T-helper 1 cell (primary cell): ENCODE measurements at places on chromosomes 2 and 18.

GRCh38 chr18:1149709-1150108 is 245.0 kb downstream of the ADCYAP1 start:
- DNase-seq = no peak

GRCh38 chr2:95292623-95293260 is 4.4 kb upstream of the KCNIP3 start:
- no peak for DNase-seq

DNA sequence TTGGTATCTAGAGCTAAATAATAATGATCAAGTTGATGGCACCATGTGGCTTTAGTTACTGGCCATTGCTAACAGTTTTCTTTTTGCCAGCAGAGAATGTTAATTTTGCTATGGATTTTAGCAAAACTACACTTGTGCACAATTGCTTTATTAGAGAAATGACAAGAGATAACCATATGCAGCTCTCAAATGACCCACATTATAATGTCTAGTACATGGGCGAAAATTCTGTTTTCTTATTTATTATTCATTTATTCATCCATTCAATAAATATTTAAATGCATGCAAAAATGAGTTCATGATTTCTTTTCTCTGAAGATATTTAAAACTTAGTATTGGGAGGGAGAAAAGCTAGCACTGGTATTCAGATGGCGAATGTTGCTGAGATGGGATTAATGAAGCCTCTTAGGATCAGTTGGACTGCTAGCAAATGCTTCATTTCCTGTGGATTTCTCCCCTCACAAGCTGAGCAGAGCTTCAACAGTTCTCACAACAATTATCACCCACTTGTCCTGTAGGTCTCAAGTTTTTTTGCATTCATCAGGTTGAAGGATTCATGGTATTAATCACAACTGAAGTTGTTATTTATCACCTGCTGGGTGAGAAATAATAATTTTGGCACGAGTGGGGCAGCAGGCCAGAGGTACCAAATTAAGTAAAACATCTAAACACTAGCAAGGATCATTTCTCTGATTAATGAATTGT is 95.2 kb downstream of the MTX2 start:
- no peak for DNase-seq

GRCh38 chr18:55314031-55314430 is 274.0 kb downstream of the TCF4 start:
- no peak for DNase-seq

- DNase-seq = no peak
Observed at GRCh38 chr2:9657731-9658130, 26.9 kb upstream of the YWHAQ start.

GRCh38 chr2:201430839-201431238 is 20.4 kb downstream of the TRAK2 start:
- no peak for DNase-seq

GRCh38 chr18:12990123-12990475 is 1.1 kb upstream of the CEP192 start:
- DNase-seq = no peak

DNA sequence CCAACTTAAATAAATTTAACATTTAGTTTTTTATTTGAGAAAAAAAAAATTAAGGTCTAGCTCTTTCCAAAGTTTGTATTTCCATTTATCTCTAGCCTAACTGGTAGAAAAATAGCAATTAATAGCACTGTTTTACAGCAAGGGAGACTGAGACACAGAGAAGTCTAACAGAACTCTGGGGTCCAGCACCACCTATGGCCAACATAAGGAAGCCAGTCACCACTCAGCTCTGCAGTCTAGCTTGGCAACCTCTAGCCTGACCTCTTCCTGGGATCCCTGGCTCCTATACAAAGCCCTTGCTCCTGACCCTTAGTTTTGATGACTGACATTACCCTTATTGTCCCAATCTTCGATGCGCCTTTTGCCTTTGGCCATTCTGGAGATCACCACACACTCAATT is 114.1 kb upstream of the TLK1 start:
- no peak for DNase-seq

DNA sequence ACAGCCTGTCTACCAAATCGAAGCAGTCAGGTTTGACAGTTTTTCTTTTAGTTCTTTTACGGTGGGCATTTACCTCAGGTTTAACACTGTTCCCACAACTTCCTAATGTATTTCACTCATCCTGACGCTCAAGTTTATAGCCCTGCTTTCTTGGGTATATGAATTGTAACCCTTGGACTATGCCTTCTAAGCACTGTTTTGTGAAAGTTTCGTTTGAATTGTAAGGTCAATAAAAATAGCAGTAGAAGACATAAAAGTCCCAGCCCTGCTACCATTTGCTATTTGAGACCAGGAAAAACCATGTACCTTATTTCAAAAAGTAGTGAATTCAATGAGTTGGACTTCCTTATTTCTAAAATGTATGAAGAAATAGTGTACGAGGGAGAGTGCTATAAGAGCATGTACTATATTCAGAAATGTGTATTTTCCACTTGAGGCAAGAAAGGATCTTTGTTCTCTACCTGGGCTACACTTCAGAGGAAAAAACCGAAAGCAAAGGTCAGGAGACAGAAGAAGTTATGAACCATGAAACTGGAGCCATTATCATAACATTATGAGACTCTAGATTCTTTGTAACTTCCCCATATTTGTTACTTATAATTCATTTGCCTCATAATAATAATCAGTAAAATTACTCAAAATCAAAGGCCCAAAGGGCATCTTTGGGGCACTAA is 1.9 kb upstream of the ZC3H15 start:
- no peak for DNase-seq

- DNase-seq = no peak
Observed at GRCh38 chr2:206480620-206481019, 37.3 kb downstream of the ADAM23 start.

- DNase-seq = no peak
Observed at GRCh38 chr2:69175790-69176715, 163.1 kb downstream of the ANTXR1 start.

- no peak for DNase-seq
Observed at GRCh38 chr2:239678186-239678490, 277.3 kb upstream of the HDAC4 start.

GRCh38 chr18:6748241-6748640 is 18.7 kb downstream of the ARHGAP28 start:
- no peak for DNase-seq

DNA sequence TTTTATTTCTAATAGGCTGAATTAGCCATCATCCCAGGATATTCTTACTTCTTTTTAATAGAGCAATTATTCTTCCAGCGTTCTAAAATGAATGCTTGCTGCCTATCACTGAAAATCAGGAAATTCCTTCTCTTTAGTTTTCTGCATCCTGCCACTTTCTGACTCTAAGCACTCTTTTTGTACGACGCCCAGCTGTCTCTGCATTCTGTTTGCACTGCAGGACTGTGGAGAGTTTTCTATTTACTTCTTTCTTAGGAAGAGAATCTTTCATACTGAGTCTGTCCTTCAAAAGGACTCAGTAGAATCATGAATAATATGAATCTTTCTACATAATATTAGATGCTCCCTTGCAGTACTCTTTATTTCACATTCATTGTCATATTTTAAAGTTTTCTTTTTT is 360.4 kb upstream of the DSEL start:
- DNase-seq = no peak

GRCh38 chr18:49444581-49444980 is 15.9 kb downstream of the DYM start:
- DNase-seq = no peak

DNA sequence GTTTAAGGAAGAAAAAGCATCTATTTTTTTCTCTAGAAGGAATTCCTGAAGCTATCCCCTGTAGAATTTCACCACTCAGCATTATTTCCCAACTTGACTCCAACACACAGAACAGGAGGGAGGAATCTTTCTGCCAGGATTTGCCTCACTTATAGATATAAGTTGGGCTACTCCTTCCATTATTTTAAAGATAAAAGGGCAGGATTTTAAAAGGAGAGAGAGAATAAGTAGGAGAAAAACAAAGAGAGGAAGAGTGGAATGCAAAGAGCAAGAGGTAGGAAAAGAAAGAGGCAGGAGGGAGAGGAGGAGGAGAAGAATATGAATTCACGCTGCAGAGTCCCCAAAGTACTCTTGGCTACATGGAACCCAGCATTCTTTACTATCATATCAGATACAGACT is 182.5 kb downstream of the TCF4 start:
- DNase-seq = no peak

DNA sequence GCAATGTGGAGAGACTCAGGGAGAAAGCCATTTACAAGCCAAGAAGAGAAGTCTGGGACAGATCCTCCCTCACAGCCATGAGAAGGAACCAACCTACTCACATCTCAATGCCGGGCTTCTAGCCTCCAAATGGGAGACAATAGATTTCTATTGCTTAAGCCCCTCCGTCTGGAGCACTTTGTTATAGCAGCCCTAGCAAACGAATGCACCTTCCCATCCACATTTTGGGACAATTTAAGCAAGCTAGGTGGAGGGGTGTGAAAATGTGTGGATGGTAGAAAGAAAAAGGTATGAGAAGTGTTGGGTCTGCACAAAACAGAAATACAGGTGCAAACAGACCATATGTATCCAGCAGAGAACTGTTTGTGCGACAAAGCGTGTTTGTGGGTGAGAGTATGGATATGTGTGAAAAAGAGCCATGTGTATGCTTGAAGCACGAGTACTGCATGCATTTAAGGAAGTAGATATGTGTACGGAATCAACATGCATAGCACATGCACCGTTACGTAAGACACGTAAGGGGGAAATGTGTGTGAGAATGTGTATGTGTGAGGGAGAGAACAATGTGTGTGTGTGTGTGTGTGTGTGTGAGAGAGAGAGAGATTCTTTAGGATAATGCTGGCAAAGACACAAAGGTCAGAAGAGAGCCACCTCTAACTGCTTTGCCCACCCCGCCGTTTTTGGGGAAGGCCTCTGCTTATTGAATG is 13.1 kb upstream of the E2F6 start:
- no peak for DNase-seq

- DNase-seq = no peak
Observed at GRCh38 chr2:169110419-169110818, 41.1 kb downstream of the DHRS9 start.

- no peak for DNase-seq
Observed at GRCh38 chr2:18182861-18183260, 304.4 kb downstream of the KCNS3 start.

- no peak for DNase-seq
Observed at GRCh38 chr2:61434314-61434713, 36.6 kb downstream of the USP34 start.

DNA sequence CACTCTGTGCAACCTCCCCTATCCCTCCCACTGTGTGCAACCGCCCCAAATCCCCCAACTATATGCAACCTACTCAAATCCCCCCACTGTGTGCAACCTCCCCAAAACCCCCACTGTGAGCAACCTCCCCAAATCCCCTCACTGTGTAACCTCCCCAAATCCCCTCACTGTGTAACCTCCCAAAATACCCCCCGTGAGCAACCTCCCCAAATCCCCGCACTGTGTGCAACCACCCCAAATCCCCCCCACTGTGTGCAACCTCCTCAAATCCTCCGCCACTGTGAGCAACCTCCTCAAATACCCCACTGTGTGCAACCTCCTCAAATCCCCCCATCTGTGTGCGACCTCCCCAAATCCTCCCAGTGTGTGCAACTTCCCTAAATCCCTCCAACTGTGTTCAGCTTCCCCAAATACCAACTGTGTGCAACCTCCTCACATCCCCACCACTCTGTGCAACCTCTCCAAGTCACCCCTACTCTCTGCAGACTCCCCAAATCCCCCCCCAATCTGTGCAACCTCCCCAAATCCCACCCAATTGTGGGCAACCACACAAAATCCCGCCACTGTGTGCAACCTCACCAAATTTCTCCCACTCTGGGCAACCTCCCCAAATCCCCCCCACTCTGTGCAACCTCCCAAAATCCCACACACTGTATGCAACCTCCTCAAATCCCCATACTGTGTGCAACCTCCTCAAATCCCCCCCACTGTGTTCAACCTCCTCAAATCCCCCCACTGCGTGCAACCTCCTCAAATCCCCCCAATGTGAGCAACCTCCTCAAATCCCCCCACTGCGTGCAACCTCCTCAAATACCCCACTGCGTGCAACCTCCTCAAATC is 114.1 kb downstream of the TPO start:
- no peak for DNase-seq

- DNase-seq = no peak
Observed at GRCh38 chr2:32963941-32964340, 17.2 kb downstream of the LTBP1 start.

DNA sequence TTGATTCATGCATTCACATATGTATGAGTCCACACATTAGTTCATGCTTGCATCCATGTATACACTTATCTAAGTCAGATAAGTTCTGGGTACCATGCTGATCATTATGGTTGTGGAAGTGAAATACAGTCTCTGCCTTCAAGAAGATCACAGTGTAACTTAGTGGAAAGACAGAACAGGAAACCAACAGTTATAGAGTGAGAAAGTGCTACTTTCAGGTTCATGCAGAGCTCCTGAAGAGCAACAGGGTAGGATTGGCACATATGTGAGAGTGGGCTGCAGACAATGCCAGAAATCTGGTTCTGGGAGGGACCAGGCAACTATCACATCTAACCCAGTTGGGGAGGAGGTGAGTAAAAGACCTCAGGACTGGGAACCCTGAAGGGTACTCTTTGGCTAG is 35.4 kb upstream of the PGAP1 start:
- no peak for DNase-seq

DNA sequence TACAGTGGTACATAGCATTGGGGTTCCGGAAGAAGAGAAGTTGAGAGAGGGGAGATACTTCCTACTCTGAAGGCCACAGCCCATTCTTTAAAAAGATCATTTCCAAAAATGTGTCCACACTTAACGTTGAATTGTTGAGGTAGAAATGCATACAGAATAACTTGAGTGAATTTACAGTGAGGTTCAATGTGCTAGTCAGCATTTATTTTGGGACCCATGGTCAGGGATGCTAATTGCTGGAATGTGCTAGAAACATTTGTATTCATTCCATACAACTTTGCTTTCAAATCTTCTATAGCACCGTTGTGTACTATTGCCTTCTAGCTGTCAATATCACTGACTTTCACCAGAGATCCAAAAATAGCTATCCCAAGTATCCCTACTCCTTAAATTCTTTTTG is 325.9 kb downstream of the SATB2 start:
- no peak for DNase-seq
